Stomach (tissue), 19 donors: ENCODE measurements at places on chromosomes 3 and 15.

DNA sequence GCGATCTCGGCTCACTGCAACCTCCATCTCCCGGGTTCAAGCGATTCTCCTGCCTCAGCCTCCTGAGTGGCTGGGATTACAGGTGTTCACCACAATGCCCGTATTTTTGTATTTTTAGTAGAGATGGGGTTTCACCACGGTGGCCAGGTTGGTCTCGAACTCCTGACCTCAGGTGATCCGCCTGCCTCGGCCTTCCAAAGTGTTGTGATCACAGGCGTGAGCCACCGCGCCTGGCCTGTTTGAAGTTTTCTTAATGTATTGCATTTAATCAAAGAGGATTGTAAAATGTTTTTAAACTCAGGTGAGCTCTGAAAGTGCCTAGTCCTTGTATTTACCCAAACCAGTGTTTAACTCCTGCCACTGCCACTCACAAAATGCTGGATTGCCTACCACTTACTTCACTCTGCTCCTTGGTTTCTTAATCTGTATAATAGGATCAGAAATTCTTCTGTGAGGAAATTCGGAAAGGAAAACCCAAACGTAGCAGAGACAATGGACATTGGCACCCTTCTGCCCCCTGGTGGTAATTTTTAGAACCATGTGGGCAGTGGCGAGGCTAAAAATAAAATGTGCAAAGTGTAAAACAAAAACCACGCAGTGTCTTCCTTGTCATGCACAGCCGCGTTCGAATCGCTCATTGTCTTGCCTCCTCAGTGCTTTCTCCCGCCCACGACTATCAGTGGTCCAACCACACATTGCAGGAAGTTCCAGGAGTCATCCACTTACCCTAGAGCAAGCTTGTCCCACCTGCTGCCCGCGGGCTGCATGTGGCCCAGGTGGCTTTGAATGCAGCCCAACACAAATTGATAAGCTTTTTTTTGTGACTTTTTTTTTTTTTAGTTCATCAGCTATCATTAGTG lies 27.3 kb downstream of the CEP19 start:
- no peaks in the 10 kb centered on the region for H3K36me3 ChIP-seq
- DNase-seq: peak; percentile 64

DNA sequence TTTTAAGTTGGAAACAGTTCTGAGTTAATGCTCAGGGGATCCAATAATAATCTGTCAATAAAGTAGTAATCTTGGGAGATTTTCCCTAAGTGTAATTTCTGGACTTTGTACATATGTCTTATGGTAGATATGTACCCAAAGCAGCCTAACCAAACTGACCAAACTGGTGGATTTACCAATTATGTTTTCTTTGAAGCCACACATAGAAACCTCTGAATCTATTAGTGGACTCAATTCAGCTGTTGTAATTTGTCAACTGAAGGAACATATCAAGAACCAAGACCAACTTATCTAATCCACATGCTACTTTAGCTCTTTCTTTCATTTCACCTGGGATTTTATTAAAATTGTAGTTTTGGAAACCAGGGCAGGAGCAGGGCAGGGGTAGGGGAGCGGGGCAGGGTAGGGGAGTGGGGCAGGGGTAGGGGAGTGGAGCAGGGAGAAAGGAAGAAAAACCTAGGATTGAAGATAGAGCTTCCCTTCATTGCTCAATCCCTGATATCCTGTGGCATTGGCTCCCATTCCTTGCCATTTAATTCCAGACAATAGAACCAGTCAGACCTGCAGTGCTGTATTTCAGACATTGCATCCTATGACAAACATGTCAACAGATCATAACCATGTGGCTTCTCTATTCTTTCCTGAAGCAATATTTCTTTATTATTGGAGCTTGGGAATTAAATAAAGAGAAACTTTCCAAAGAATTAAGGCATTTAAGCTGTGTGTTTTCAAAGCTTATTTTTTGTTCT lies 101.8 kb downstream of the NFKBIZ start:
- no peaks in the 10 kb centered on the region for H3K27me3 ChIP-seq
- H3K36me3 ChIP-seq: no peaks in the 10 kb centered on the region
- H3K4me1 ChIP-seq: peaks cover 8% of the 10 kb centered on the region
- DNase-seq: no peak
- no peak overlapping the region for H3K4me3 ChIP-seq

GRCh38 chr3:108131475-108132134 lies 40.8 kb upstream of the CD47 start:
- DNase-seq: no peak
- H3K4me3 ChIP-seq: no peak overlapping the region
- no peaks in the 10 kb centered on the region for H3K27me3 ChIP-seq
- peak overlapping the region; percentile 70 for H3K27ac ChIP-seq
- H3K4me1 ChIP-seq: peaks cover 10% of the 10 kb centered on the region
- no peaks in the 10 kb centered on the region for H3K36me3 ChIP-seq

- H3K27me3 ChIP-seq: no peaks in the 10 kb centered on the region
- H3K27ac ChIP-seq: no peak overlapping the region
- DNase-seq: no peak
- no peaks in the 10 kb centered on the region for H3K36me3 ChIP-seq
- no peak overlapping the region for H3K4me3 ChIP-seq
Measured at GRCh38 chr3:133457465-133458067, 57.7 kb downstream of the BFSP2 start.

DNA sequence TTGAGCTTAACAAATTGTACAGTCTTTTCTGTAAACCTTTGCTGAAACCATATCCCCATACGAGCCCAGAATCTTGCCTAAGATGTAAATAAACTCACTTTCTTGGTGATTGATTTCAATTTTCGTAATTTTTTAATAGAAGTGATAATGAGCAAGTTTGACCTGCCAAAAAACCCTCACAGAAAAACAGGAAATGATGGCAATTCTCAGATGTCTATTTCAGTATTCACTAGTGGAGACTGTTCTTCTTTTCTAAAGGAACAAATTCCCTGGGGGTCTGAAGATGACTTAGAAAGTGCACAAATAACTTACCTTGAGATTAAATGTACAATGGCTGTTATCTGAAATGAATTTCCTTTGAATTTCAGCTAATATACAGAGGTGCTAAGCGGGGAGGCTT lies 116.5 kb upstream of the CMC1 start:
- H3K36me3 ChIP-seq: no peaks in the 10 kb centered on the region
- DNase-seq: no peak
- H3K4me1 ChIP-seq: no peaks in the 10 kb centered on the region
- no peak overlapping the region for H3K27ac ChIP-seq

DNA sequence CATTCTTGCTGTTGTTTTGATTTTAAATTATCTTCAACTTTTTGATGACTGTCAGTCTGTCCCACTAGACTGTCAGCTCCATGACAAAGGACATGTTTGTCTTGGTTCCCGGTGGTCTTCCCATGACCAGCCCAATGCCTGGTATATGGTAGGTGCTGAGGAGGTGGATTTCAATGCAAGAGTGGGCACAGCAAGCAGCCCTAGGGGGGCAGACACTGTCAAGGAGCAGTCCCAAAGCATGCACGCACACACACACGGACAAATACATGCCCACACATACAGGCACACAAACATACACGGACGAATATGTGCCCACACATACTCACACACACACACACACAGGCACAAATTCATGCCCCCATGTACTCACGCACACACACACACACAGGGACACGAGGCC lies 12.0 kb downstream of the KLF15 start:
- H3K4me3 ChIP-seq: no peak overlapping the region
- H3K36me3 ChIP-seq: peaks cover 58% of the 10 kb centered on the region
- no peak for DNase-seq
- H3K27me3 ChIP-seq: no peaks in the 10 kb centered on the region
- peaks cover 7% of the 10 kb centered on the region for H3K4me1 ChIP-seq

DNA sequence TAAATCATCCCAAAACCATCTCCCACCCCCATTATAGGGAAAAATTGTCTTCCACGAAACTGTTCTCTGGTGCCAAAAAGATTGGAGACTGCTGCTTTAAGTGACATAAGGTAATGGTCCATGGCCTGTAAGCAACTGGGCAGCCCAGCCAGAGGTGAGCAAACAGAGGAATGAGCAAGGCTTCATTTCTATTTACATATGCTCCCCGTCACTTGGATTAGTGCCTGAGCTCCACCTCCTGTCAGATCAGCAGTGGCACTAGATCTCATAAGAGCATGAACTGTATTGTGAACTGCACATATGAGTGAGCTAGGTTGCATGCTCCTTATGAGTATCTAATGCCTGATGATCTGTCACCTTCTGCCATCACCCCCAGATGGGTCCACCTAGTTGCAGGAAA lies 1159.8 kb upstream of the ALCAM start:
- no peak overlapping the region for H3K27ac ChIP-seq
- H3K27me3 ChIP-seq: no peaks in the 10 kb centered on the region
- DNase-seq: no peak
- no peaks in the 10 kb centered on the region for H3K4me1 ChIP-seq

- H3K4me1 ChIP-seq: peaks cover 5% of the 10 kb centered on the region
- no peak for DNase-seq
- no peaks in the 10 kb centered on the region for H3K27me3 ChIP-seq
- no peak overlapping the region for H3K27ac ChIP-seq
Measured at GRCh38 chr15:31574766-31575165, 248.1 kb downstream of the KLF13 start.

- no peak for DNase-seq
- H3K36me3 ChIP-seq: peaks cover 39% of the 10 kb centered on the region
- no peaks in the 10 kb centered on the region for H3K27me3 ChIP-seq
- no peak overlapping the region for H3K27ac ChIP-seq
Measured at GRCh38 chr3:123167686-123168085, 34.1 kb upstream of the SEC22A start.

DNA sequence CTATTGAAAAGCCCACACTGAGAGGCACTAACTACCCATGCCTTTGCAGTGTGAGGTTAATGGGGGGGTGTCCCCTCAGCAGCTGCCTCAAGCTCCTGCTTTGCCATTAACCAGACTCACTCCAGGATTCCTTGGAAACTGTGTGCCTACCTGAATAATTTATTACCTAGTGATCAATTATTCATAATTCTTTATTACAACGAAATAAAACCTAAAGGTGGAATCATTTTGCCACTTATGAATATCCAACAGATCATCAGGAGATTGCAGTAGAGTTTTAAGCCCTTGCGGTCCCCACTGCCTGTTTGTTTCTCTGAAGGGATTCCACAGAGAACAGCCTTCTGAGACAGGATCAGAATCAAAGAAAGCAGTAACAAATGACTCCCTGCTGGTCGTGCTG lies 23.3 kb downstream of the NEK11 start:
- no peak for DNase-seq
- H3K27ac ChIP-seq: no peak overlapping the region
- H3K27me3 ChIP-seq: no peaks in the 10 kb centered on the region
- H3K36me3 ChIP-seq: no peaks in the 10 kb centered on the region
- H3K4me3 ChIP-seq: no peak overlapping the region

- H3K4me1 ChIP-seq: peaks cover 57% of the 10 kb centered on the region
- DNase-seq: peak; percentile 59
Measured at GRCh38 chr3:65960087-65960486, 78.6 kb downstream of the MAGI1 start.

DNA sequence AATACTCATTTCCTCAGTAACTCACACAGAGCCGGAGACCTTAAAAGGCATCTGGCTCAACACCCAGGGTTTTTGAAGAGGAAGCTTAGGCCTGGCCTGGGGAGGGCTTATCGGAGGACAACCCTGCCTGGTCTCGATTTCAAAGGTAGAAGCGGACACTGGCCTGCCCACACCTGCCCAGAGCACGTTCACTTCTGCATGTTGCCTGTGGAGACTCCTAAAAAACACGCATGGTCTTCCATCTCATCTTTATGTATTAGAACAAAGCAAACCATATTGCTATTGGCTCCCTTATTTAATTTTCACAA lies 55.5 kb upstream of the FURIN start:
- no peaks in the 10 kb centered on the region for H3K27me3 ChIP-seq
- no peak overlapping the region for H3K27ac ChIP-seq
- H3K4me1 ChIP-seq: peaks cover 28% of the 10 kb centered on the region
- H3K4me3 ChIP-seq: no peak overlapping the region
- H3K36me3 ChIP-seq: no peaks in the 10 kb centered on the region

DNA sequence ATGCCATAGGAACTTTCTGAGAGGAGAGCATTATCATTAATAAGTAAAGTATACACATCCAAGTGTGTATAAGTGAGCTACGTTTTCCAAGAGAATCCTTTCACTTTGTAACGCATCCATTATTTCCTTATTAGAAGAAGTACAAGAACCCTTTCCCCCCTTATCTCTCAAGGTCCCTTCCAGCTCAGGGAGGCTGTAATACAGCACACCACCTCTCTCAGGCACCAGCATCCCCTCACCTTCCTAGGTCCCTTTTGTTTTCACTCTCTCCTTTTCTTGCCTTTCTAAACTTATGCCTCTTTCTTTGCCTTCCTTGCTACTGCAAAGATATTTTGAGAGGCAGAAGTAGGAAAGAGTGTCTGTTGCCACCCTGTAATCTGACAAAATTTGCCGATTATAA lies 446.0 kb downstream of the GRM7 start:
- H3K27ac ChIP-seq: no peak overlapping the region
- peaks cover 18% of the 10 kb centered on the region for H3K4me1 ChIP-seq
- H3K36me3 ChIP-seq: no peaks in the 10 kb centered on the region

DNA sequence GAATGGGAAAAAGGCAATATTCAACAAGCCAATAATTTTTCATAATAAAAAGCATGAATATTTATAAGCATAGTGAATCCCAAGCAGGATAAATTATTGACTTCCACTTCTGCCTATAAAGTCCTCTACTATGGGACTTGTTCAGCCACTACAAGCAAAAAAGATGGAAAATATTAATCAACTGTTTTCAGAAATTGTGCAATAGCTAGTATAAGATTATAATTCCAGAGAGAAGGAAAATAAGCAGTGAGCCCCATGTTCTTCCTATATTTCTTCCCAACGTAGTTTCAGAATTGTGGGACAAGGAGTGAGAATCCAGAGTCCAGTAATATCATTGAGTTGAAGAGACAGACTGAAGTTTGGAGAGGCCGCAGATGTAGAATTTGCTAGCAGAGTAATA lies 24.3 kb downstream of the SGO1 start:
- H3K36me3 ChIP-seq: no peaks in the 10 kb centered on the region
- H3K4me3 ChIP-seq: no peak overlapping the region
- no peak overlapping the region for H3K27ac ChIP-seq
- peaks cover 8% of the 10 kb centered on the region for H3K4me1 ChIP-seq
- no peak for DNase-seq
